Right hindlimb (tissue), 1 donor: ENCODE measurements at places on chromosomes 13 and 19.

DNA sequence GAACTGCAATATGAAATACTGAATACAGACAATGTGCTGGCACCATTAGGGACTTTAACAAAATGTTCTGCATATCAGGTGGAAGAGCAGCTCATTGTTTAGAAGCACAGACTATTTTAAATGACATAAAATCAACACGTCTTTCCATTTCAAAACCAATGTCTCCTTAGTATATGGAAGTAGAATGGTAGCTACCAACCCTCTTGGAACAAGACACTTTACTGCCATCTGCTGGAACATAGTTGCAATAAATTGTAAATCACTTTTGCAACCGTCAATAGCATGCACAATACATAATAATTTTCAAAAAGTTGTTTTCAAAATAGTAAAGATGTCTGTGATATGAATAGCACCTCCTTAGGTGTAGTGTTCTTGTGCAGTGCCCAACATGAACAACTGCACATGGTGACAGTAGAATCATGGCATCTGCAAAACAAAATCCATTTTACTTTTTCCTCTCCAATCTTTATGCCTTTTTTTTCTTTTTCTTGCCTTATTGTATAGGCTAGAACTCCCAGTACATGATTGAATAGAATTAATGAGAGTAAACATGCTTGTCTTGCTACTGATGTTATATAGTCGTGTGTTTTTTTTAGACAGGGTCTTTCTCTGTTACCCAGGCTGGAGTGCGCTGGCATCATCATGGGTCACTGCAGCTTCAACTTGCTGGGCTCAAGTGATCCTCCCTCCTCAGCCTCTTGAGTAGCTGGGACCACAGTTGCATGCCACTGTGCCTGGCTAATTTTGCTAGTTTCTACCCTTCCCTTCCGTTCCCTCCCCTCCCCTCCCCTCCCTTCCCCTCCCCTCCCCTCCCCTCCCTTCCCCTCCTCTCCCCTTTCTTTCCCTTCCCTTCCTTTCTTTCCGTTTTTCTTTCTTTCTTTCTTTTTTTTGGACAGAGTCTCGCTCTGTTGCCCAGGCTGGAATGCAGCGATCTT lies 7.8 kb upstream of the LYPD5 start:
- DNase-seq = no peak

- no peak for DNase-seq
These were observed 557 bp downstream of the ZNF524 start for GRCh38 chr19:55600662-55601028.

GRCh38 chr13:111429064-111429558 lies 108.7 kb downstream of the TEX29 start:
- DNase-seq = no peak

DNA sequence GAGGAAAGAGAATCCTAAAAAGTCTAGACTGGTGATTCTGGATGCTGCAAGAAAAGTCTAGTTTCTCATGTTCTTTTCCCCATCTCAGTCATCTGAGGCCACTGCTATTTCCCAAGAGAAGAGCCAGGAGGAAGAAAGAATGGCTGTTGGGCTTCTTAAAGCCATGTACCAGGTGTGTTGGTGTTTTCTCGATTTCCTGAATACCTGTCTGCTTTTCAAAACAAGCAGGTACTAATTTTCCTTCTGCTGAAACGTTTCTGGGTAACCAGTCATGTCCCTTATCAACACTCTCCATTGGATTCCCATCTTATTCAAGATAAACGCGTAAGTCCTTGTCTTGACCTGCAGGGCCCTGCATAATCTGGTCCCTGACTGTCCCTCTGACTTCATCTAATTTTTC lies 1.1 kb downstream of the ZNF570 start:
- DNase-seq = no peak

DNA sequence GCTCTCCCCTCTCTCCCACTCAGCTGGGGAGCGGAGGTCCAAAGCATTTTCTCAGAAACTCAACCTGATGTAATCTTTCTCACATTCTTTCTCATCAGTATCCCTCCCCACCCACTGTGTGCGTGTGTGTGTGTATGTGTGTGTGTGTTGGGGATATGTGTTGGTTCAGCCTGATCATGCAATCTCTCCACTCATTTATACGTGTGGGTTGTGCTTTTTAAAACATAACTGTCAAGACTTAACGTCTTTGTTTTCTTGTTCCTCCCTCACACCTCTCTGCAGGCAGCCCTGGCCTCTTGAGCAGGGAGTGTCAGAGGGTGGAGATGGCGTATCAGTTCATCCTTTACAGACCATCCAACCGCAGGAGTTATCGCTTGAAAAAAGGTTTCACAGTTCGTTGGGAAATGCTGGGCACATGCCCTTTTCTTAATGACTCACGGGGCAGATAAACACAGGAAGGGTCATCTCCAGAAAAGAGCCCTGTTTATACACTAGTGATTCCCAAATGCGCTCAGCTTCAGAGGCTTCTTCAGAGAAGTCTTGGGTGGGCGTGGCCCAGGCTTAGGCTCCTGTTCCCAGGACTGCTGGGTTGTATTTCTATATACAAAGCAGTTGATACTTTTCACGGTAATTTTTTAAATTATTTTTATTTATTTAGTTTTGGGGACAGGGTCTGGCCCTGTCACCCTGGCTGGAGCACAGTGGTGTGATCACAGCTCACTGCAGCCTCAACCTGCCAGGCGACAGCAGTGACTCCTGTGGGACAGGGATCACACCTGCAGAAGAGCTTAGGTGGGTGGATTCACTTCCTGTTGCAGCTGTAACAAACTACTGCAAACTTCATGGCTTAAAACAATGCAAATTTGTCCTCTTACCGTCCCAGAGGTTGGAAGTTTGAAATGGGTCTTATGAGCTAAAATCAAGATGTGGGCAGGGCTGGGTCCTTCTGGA lies 60.3 kb downstream of the CCDC70 start:
- no peak for DNase-seq

GRCh38 chr19:16328824-16329482 lies 4.3 kb downstream of the KLF2 start:
- peak; percentile 62 for DNase-seq

- no peak for DNase-seq
These were observed 6.5 kb upstream of the OPA3 start for GRCh38 chr19:45591004-45591637.

DNA sequence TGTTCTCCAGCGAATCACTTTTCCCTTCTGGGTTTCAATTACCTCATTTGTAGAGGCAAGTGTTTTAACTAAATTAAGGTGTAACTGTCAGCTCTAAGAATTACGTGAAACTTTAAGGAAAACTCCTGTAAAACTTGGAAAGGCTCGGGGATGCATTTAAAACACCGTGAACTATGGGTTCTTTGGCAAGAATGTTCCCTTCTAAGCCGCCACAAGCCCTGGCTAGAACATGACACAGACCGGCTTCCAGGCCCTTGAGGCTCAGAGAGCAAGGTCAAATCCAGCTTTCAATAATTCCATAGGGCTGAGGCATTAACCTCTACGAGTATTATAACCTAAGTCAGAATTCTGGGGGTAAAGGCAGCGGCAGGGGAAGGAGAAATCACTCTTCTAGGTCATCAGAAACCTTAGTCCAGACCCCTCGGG lies 685 bp downstream of the VWA8 start:
- DNase-seq = no peak
